ENCODE measurements at places on chromosomes 11 and 22. TPM values are rescaled to one million over a fixed set of nuclear protein-coding genes. Genes with fewer than 3 reads are reported as not detected.

Gene SMIM35
- not detected for total RNA-seq

Gene DRD4
- total RNA-seq, result 0.21 TPM

Gene NELL1
- not detected for total RNA-seq

Gene VPREB3
- total RNA-seq, result 1.4 TPM

Gene SCUBE2
- total RNA-seq, result 0.73 TPM

Gene C1QTNF6
- total RNA-seq, result 13.3 TPM

Gene HBB
- not detected for total RNA-seq

Gene B3GAT1
- total RNA-seq, result not detected

Gene MAFF
- 13.9 TPM for total RNA-seq

Gene DEUP1
- not detected for total RNA-seq

Gene CLTCL1
- total RNA-seq, result 5.0 TPM

Gene CFAP300
- total RNA-seq, result 6.9 TPM

Gene ACTN3
- not detected for total RNA-seq

Gene LRRC10B
- 0.25 TPM for total RNA-seq

Gene OVOL1
- not detected for total RNA-seq

Gene UQCR10
- 122 TPM for total RNA-seq

Gene MS4A3
- total RNA-seq, result not detected

Gene IRF7
- 6.5 TPM for total RNA-seq

Gene POTEH
- not detected for total RNA-seq

Gene SCUBE1
- total RNA-seq, result 0.14 TPM

Gene RBFOX2
- total RNA-seq, result 31.6 TPM

Gene GGTLC3
- total RNA-seq, result not detected

Gene GAL3ST1
- total RNA-seq, result 8.0 TPM

Gene ANO5
- 1.4 TPM for total RNA-seq

Gene DMC1
- total RNA-seq, result 5.4 TPM

Gene LRRC4C
- not detected for total RNA-seq

Gene NAV2
- 19.2 TPM for total RNA-seq

Gene PYGM
- 0.54 TPM for total RNA-seq

Gene ZNF70
- 0.91 TPM for total RNA-seq

Gene PHF21B
- total RNA-seq, result 1.1 TPM

Gene ELMOD1
- total RNA-seq, result 0.33 TPM

Gene SLC5A1
- total RNA-seq, result not detected

Gene P2RY6
- 14.0 TPM for total RNA-seq

Gene RPS19BP1
- total RNA-seq, result 123 TPM

Gene BTBD18
- not detected for total RNA-seq

Gene CRYBA4
- not detected for total RNA-seq

Gene HEPN1
- not detected for total RNA-seq

Gene KIF18A
- 15.5 TPM for total RNA-seq

Gene TH
- 0.23 TPM for total RNA-seq

Gene MSANTD2
- total RNA-seq, result 5.3 TPM

Gene OR6A2
- total RNA-seq, result not detected

Gene NCAM1
- not detected for total RNA-seq

Gene TRIM49
- total RNA-seq, result not detected

Gene OR52I1
- total RNA-seq, result not detected

Gene BIK
- total RNA-seq, result 1.5 TPM

Gene TOM1
- 15.0 TPM for total RNA-seq

Gene DKK3
- 11.1 TPM for total RNA-seq
